ENCODE measurements at places on chromosomes 6 and 20. TPM values are rescaled to one million over a fixed set of nuclear protein-coding genes. Genes with fewer than 3 reads are reported as not detected.

Gene SMIM26
- 54.0 TPM for polyA plus RNA-seq

Gene HLA-DRB5
- not detected for polyA plus RNA-seq

Gene F13A1
- polyA plus RNA-seq: not detected

Gene GPX5
- polyA plus RNA-seq: not detected

Gene TP53RK
- polyA plus RNA-seq: 7.0 TPM

Gene MTFR2
- polyA plus RNA-seq: 7.8 TPM

Gene SNX9
- polyA plus RNA-seq: 27.5 TPM

Gene DEF6
- 0.59 TPM for polyA plus RNA-seq

Gene PAX1
- not detected for polyA plus RNA-seq

- no peak for DNase-seq
Measured at GRCh38 chr6:115865914-115866313, 194.8 kb downstream of the FRK start.

DNA sequence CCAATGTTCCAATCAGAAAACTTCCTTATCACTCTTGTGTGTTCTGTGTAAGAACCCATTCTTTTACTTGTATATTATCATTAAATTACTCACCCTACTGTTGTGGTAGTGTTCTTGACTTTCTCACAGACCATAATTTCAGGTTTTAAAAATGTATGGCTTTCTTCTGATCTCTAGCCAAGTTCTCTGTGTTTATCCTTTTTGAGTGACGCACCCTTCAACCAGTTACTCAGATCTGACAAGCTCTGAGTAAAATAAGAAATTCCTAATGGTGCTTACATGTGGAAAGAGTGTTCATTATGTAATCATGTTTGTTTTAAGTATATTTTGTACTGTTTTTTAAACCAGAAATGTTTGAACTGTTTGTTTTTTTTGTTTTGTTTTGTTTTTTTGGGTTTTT is 11.0 kb downstream of the TBPL1 start:
- DNase-seq: peak; percentile 21

- peak; percentile 79 for DNase-seq
Measured at GRCh38 chr6:111642463-111643158, 36.9 kb upstream of the TRAF3IP2 start.

GRCh38 chr20:24960302-24960801 is 11.3 kb downstream of the CST7 start:
- no peak for DNase-seq

DNA sequence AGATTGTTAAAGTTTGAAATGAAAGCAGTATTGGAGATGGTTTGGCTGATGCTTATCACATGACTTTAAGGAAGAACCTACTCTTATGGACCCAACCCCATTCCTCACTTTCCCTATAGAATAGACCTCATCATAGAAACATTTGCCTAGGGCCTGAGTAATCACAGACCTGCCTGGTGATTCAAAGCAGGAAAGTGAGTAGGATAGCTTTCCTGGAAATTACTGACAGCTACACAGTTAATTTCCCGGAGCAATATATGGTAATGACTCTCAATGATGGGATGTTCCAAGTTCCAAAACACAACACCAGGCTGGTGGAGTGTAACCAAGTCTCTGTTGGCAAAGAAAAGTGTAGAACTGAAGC is 233.8 kb downstream of the SIM1 start:
- peak; percentile 51 for DNase-seq

GRCh38 chr6:158232316-158233213 is 64.4 kb downstream of the GTF2H5 start:
- peak; percentile 60 for DNase-seq

DNA sequence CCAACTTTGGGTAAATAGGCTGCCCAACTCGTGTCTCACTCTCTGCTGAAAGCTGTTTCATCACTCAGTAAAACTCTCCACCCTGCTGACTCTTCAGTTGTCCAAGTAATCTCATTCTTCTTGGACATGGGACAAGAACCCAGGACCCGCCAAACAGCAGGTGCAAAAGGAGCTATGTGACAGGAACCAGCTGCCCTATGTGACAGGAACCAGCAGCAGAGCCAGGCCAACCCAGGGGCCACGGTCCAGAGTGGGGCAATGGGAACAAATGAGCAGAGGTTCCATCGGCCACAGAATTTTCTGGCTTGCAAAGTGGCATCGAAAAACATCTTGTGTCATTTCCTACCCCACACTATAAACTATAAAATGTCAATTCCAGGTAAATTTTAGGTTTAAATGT is 56.5 kb downstream of the MOXD1 start:
- no peak for DNase-seq

DNA sequence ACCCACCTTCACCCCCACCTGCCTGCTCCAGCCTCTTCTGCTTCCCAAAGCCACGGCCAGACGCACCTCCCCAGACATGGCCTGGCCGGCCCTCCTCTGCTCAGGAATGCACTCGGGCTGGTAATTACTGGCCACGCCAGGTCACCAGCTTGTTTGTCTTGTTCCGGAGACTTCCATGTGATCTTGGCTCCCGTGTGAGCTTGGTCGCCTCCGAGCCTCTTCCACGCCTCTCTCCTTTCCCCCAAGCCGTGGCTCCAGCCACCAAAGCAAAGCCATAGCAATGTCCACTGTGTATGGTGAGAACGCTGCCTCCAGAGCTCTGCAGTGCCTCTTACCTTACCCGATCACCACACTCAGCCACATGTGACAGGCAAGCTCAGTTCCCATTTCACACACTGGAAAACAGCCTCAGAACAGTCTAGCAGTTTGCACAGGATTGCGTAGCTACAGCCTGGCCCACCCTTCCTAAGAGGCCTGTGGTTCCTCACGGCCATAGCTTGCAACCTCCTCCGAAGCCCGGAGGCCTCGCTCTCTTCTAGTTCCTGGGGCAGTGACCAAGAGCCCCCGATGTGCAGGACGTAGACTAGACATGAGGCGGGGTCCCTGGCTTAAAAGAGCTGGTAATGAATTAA is 48.1 kb upstream of the AFDN start:
- no peak for DNase-seq

DNA sequence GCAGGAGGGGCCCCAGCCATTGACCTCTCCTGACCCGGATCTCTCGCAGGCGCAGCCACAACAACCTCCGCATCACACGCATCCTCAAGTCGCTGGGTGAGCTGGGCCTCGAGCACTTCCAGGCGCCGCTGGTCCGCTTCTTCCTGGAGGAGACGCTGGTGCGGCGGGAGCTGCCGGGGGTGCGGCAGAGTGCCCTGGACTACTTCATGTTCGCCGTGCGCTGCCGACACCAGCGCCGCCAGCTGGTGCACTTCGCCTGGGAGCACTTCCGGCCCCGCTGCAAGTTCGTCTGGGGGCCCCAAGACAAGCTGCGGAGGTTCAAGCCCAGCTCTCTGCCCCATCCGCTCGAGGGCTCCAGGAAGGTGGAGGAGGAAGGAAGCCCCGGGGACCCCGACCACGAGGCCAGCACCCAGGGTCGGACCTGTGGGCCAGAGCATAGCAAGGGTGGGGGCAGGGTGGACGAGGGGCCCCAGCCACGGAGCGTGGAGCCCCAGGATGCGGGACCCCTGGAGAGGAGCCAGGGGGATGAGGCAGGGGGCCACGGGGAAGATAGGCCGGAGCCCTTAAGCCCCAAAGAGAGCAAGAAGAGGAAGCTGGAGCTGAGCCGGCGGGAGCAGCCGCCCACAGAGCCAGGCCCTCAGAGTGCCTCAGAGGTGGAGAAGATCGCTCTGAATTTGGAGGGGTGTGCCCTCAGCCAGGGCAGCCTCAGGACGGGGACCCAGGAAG is 4.5 kb upstream of the COL9A3 start:
- no peak for DNase-seq

DNA sequence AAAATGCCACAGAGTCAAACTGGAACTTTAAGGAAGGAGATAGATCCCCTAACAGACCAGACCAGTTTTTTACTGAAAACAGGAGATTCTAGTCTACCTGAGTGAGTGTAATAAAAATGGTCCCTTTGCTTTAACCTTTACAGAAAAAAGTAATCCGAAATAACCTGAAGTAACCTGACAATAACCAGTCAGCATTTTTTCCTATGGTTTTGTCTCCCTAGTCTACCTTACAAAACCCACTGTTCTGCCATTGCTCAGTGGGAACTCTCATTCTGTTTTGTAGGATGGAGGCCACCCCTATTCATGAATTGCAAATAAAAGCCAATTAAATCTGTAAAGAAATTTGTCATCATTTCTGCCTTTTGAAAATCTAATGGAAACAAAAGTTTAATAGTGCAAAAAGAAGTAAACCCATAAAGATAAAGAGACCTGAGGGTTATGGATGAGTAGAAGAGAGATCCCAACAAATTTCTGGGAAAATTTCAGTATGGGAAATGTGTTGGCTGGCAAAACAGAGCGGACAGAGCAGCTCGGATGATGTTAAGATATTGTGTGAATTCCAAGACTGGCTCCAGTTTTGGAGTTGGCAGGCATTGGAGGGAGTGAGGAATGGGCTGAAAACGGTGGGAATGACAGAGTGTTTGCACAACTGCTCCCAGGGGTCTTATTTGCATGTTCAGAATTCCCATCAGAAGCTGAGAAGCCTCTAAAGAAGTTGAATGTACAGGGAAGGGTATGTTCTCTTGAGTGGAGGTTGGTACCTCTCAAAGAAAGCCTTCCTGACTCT is 104.7 kb upstream of the RALGAPA2 start:
- no peak for DNase-seq

GRCh38 chr20:32466739-32467505 is 108.8 kb downstream of the ASXL1 start:
- peak; percentile 40 for DNase-seq

- no peak for DNase-seq
Measured at GRCh38 chr6:80302716-80303115, 196.2 kb downstream of the BCKDHB start.

DNA sequence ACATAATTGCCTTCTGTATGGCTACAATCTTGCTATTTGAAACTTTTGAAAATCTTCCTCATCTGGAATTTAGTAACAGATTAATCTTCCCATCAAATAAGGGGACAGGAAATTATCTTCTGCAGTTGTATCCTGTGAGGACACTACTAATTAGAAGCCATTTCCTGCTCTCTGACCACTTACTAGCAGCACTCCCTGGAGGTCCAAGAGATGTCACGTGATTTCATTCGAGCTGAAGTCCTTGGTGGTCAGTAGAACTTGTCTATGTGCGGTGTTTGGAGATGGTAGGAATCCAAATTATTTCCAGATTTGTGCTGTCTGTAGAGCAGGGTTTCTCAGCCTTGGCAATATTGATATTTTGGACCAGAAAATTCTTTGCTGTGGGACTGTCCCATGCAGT is 202.5 kb downstream of the TFAP2B start:
- DNase-seq: no peak

- no peak for DNase-seq
Measured at GRCh38 chr20:51034988-51035656, 12.2 kb upstream of the KCNG1 start.

GRCh38 chr6:113636357-113636824 is 220.8 kb upstream of the MARCKS start:
- no peak for DNase-seq

GRCh38 chr6:143060806-143061596 is at the start of gene AIG1:
TSS of gene AIG1 (plus strand) at chr6:143060889. CDS start at chr6:143060926, 37 bp downstream.
- DNase-seq: peak; percentile 63

- DNase-seq: no peak
Measured at GRCh38 chr6:137230547-137230946, 11.4 kb upstream of the IFNGR1 start.

GRCh38 chr6:13488896-13489237 is 1.5 kb upstream of the GFOD1 start:
- DNase-seq: no peak

GRCh38 chr6:132084811-132085509 is 133.8 kb upstream of the CCN2 start:
- DNase-seq: peak; percentile 95

GRCh38 chr6:99119109-99120031 is 171.6 kb upstream of the FBXL4 start:
- peak; percentile 54 for DNase-seq

DNA sequence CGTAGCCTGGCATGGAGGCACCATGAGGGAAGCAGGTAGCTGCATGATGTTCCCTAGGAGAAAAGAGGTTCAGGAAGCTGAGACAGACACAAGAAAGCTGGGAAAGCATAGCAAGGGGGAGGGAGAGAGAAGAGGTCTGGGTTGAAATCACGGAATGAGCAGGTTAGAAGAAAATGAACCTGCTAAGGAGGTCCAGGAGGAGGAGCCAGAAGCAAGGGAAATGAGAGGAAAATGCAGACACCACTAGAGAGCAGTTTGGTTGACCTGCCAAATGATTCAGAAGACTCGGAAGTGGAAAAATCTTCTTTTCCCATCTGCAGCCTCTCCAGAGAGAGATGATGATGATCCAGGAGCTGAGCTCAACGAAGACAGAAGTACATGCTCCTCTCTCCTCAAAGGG is 70.9 kb downstream of the VIP start:
- no peak for DNase-seq

- DNase-seq: no peak
Measured at GRCh38 chr6:135052939-135053338, 1.7 kb downstream of the HBS1L start.

DNA sequence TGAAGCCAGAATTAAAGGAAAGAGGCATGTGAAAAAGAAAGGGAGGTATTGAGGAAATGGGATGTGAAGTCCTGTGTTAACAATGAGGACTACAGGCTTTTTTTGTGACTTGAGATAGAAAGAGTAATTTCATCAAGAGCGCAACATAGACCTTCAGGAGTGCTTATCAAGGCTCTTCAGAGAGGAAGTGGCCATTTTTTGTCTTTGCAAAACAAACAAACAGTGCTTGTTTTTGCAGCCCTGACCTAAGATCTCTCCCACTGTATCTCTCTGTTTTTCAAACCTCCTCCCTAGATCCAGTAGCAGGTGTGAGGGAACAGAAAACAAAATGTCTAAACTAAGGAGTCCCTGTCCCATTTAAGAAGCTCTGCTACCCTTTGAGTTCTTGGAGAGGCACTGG is 710.3 kb upstream of the MARCKS start:
- peak; percentile 73 for DNase-seq

- DNase-seq: no peak
Measured at GRCh38 chr6:127576874-127577273, at the start of gene C6orf58. TSS of gene C6orf58 (plus strand) at chr6:127577174. CDS start at chr6:127577186, 12 bp downstream.

- no peak for DNase-seq
Measured at GRCh38 chr6:14452567-14453527, 335.3 kb downstream of the CD83 start.

- no peak for DNase-seq
Measured at GRCh38 chr20:50187403-50188051, 3.1 kb upstream of the CEBPB start.

DNA sequence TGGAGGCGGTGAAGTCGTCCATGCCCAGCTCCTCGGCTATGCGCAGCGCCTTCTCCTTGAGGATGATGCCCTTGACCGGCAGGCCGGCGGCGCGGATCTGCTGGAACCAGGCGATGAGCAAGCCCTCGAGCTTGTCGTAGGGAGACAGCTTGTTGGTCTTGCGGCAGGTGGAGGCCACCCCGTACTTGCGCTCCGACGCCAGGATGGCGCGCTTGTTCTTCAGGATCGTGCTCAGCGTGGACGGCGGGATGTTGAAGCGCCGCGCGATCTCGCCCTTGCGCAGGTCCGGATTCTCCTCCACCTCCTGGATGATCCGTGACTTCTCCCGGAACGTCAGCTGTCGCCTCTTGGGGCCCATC is 435 bp downstream of the CENPB start:
- peak; percentile 67 for DNase-seq

GRCh38 chr20:15022921-15023320 is 685.5 kb upstream of the FLRT3 start:
- no peak for DNase-seq

- DNase-seq: no peak
Measured at GRCh38 chr20:45994761-45995493, 13.8 kb upstream of the MMP9 start.

Measured in endothelial cell of umbilical vein (primary cell).